IMR-90 (cell line): ENCODE measurements at places on chromosomes 1 and 21.

- peak; percentile 94 for DNase-seq
Observed at GRCh38 chr1:180530501-180530900, 28.1 kb upstream of the ACBD6 start.

DNA sequence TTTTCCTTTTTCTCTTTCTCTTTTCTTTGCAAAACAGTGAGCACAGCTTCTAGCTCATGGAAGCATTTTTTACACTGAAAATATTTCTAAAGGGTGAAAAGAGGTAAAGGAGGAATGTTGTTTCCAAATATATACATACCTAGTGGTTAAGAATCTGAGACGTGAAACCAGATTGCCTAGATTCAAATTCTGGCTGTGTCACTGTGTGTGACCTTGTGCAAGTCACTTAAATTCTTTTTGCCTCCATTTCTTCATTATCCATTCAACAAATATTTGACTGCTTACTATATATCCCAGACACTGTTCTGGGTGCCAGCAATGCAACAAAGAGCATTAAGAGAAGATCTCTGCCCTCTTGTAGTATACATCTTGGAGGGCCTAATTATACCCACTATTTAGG is 53.3 kb downstream of the ZFYVE9 start:
- peak; percentile 82 for DNase-seq

DNA sequence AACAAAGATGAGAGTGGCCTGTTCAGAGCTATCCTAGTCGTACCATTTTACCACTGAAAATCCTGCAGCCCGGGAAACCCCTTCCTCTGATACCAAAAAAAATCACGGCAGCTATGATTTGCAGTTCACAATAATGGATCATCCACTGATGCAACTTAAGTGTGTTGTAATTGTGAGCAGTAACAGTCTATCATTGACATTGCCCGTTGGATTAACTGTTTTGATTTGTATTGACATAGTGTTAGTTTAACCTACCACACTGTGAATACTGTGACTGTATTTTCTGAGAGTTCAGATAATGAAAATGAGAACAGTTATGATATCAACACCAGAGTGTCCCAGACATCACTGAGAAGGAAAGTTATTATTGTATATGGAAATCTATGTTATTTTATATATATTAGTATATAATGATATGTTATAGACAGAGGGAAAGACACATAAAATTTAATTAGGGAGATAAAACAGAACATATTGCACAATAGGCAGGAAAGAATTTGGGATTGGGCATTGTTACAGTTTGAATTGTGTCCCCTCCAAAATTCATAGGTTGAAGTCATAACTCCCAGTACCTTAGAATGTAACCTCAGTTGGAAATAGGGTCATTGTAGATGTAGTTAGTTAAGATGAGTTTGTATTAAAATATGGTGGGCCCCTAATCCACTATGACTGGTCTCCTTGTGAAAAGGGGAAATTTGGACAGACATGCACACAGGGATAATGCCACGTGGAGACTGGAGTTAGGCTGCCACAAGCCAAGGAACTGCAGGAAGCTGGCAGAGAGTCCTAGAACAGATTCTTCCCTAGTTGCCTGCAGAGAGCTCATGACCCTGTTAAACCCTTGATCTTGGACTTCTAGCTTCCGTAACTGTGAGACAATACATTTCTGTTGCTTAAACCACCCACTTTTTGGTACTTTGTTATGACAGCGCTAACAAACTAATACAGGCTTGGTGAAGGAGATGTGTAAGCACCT is 54.4 kb downstream of the TLCD4 start:
- no peak for DNase-seq

- DNase-seq = no peak
Observed at GRCh38 chr1:4053774-4054173, 153.7 kb upstream of the C1orf174 start.

DNA sequence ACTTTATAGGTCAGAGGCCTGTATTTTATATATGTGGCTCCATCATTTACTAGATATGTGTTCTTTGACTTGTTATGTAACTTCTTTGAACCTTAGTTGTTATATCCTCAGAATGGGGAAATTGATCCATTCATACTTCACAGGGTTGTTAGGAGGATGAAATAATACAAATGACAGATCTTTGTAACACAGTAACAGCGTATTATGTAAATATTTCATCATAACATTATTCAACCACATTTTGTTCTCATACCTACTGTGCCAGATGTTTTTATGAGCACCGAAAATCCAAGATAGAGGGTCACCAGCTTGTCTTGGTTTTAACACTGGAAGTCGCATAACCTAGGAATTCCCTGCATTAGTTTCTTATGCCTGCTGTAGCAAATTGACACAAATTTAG is 3.3 kb downstream of the SUCO start:
- DNase-seq = no peak

- no peak for DNase-seq
Observed at GRCh38 chr21:39009587-39010225, 173.5 kb downstream of the PSMG1 start.

DNA sequence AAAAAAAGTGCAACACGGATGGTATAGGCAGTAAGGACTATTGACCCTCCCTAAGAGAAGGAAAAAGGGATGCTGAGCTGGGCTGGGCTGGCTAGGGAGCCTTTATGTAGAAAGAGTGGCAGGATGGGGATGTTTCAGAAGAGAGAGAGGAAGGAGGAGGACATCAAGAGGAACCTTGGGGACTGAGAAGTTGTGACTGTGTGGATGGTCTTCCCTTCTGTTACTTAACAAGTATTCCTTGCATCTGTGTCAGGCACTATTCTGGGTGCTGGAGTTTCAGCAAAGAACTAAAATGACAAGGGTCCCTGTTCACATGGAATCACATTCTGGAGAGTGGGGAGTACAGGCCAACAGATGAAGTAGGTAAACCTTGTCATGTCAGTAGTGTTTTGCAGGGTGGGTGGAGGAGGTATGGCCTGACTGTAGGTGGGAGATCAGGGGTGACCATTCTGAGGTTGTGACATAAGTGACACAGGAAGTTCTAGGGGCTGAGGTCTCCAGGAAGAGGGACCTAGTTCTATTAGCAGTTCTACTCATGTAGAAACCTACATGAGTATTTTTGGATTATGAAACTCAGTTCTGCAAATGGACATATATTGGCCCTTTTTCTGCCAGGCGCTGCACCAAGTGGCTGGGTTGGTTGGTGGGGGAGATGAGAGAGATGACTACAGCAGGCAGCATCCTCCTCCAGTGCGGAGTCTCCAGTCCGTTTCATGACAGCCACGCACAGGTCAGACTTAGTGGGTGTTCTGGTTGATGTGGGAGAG is 53.8 kb downstream of the PRDM2 start:
- DNase-seq = no peak
